ENCODE measurements at places on chromosomes 3 and 15.

- DNase-seq, result no peak
Measured at GRCh38 chr15:43249236-43249635, 17.5 kb downstream of the TGM5 start.

GRCh38 chr3:180700941-180701340 lies 21.7 kb upstream of the CCDC39 start:
- no peak for DNase-seq

- DNase-seq, result no peak
Measured at GRCh38 chr3:33131331-33132018, 17.7 kb downstream of the CRTAP start.

DNA sequence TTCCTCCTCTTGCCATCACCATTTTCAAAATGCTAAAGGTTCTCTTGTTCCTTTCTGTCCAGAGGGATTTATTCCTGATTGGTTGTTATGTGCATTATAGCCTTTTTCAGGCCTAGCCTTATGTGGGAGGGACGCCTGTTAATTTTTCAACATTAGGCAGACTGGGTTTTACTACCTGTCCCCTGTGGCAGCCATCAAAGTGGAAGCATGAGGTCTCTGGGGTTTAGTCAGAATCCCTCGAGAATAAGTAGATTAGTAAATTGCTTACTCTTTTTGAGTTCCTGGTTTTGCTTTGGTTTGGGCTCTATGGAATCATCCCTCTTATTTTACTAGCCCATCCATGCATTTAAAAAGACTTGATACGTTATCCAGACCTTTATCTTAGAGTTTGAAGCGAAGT lies 32.4 kb downstream of the PAK2 start:
- no peak for DNase-seq

- DNase-seq, result no peak
Measured at GRCh38 chr15:96330064-96330449, 443 bp upstream of the NR2F2 start.

GRCh38 chr3:195746751-195747150 lies 26.0 kb downstream of the MUC20 start:
- no peak for DNase-seq

GRCh38 chr15:80697075-80697685 lies 2.1 kb downstream of the ABHD17C start:
- DNase-seq, result no peak

- no peak for DNase-seq
Measured at GRCh38 chr3:31813197-31813596, 167.9 kb downstream of the OSBPL10 start.

DNA sequence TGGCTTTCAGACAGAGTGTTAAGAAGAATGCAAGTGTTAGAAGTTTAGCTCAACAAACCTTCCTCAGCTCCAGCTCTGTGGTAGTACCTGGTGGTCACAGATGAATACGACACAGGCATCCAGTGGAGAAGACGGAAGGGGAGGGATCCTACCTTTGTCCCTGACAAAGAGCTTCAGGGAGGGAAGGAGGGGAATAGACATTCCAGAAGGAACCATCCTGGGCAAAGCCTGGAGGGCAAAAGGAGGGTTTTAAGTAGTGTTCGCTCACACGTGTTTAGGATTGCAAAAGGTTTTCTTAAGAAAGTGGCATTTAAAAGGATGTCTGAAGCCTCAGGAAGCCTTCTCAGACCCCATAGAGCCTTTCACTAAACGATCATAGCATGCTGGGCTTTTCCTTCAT lies 2.8 kb downstream of the CHCHD4 start:
- DNase-seq, result no peak

GRCh38 chr3:17179381-17180205 lies 294.8 kb downstream of the PLCL2 start:
- DNase-seq, result no peak

DNA sequence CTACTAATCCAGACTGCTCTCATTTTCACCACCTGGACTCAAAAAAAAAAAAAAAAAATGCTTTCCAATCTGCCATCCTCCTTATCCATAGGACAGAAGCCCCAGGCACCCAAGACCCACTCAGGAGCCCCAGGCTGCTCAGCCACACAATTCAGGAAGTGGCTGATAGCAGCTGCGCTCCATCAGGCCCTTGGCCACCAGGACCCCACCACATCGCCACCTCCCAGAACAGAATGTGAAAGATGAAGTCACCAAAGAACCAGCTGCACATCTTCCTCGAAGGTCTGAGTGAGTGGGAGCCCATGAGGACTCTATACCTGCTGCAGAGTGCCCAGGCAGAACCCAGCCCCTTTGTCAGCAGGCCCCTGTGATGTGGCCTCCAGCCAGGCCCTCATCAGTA lies 19.5 kb downstream of the POC1A start:
- no peak for DNase-seq

DNA sequence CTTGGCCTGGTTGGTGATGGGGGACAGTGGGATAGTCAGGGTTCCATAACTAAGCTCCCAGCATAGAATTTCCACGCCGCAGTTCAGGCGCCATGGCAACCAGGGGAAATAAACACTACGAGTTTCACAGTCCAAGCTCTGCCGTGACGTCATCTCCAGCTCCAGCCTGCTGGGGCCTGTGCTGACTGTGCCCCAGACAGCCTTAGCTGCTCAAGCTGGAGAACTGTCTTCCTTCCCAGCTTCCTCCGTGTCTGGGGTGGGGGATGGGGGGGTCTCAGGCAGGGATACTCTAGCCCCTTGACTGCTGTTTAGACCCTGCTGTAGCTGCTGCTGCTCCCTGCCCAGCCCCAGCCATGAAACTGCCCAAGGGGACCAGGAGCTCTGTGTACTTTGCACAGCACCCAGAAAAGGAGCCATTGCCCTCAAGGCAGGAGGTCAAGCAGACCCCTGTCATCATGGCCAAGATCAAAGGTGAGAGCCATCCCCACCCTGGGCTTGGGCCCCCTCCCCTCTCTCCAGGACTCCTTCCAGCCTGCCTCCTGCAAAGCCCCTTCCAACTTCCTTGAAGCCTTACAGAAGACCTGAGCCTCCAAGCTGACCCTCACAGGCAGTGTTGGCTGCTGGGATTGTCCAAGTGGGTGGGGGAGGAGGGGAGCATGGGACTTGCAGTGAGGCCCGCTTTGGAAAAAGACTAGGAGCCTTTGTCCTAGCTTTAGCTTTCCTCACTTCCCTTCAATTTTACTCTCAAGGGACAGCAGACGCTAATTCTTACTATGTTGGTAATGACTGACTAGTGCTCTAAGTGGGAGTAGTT lies 11.4 kb upstream of the CSPG4 start:
- no peak for DNase-seq

DNA sequence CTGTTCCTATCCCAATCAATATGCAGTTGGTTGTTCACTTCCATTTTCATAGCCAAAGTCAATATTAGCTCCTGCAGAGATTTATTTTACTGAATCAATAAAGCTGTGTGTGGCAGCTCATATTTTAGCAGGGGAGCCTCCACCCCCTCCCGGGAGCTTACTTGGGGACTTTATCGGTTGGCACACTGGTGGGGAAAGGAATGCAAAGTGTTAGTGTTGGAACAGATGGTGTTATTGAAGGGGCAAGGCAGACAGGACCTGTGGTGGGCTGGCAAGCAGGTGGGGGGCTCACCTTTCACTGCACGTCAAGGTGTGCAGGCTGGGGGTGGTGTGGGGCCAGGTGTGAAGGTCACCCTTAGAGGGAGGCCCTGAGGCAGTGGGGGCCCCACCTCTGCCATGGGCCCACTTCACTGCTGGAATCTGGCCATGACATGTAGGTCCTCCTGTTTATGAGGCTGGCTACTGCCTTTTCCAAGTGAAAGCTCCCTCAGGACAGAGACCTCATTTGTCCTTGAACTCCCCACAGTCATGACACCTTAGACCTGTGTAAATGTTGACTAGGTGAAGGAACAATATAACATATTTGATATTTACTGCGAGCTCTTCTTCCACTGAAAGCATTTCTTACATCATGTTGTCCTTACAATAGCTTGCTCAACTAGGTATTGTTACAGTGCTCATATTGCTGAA lies 44.0 kb upstream of the SEC22A start:
- no peak for DNase-seq

DNA sequence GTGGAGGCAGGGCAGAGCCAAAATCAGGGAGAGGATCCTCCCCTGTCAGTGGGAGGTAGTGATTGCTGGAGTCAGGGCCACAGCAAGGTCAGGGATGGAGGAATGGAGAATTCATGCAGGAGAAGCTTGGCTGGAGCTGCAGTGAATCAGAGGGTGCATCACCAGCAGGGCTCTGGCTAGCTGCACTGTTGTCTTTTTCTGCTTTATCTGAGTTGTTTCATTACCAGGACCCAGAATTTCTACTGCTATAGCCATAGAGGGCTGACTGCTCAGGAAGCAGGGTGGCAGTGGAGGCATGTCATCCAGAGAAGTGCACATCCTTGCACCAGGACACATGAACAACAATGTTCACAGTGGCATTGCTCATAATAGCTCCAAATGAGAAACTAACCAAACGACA lies 113.5 kb upstream of the GALNT15 start:
- DNase-seq, result no peak

DNA sequence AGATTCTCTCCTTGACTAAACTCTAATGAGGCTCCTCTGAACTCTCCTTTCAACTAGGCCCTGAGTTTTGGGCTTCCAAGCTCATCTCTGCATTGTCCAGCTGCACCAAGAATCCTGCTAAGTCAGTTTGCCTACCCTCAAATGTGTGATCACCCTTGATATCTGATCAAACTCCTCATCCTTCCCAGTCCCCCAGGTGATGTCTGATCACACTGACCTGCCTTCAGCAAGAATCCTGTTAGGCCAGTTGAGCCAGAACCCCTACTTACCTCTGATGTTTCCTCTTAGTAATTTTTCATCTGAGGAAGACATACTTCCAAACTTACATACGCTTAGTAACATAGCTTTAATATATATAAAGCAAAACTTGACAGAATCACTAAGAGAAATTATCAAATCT lies 28.8 kb downstream of the SUMF1 start:
- DNase-seq, result no peak

GRCh38 chr3:56219894-56220805 lies 248.1 kb downstream of the ERC2 start:
- DNase-seq, result no peak

- no peak for DNase-seq
Measured at GRCh38 chr15:98787936-98788757, 139.8 kb downstream of the IGF1R start.

GRCh38 chr3:53513556-53514190 lies 19.3 kb downstream of the CACNA1D start:
- DNase-seq, result no peak

GRCh38 chr3:112966633-112967032 lies 8.3 kb downstream of the CD200R1 start:
- DNase-seq, result no peak

DNA sequence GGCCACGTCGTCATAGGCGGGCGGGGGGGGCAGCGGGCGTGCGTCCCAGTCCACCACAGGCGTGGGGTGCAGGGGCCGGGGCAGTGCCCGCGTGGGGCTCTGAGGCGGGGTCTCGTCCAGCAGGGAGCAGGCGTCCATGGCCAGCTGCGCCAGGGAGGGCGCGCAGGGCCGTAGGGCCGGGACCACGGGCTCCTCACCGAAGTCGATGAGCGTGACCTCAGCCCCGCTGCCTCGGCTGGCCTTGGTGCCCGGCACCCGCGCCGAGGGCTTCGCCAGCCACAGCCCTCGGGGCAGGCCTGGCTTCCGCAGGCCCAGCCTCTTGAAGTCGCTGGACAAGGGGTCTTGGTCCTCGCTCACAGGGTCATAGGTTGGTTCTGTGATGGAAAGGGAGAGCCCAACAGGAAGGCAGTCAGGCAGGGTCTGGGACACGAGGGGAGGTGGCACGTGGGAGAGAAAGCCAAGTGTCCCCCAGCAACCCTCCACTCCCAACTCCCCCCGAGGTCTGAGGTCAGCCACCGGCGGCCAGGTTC lies 40.0 kb downstream of the TNK2 start:
- no peak for DNase-seq

- DNase-seq, result no peak
Measured at GRCh38 chr3:65497846-65498245, 540.9 kb downstream of the MAGI1 start.

- no peak for DNase-seq
Measured at GRCh38 chr3:152213203-152213602, 55.5 kb upstream of the MBNL1 start.

GRCh38 chr3:107710851-107711250 lies 188.1 kb downstream of the BBX start:
- no peak for DNase-seq

DNA sequence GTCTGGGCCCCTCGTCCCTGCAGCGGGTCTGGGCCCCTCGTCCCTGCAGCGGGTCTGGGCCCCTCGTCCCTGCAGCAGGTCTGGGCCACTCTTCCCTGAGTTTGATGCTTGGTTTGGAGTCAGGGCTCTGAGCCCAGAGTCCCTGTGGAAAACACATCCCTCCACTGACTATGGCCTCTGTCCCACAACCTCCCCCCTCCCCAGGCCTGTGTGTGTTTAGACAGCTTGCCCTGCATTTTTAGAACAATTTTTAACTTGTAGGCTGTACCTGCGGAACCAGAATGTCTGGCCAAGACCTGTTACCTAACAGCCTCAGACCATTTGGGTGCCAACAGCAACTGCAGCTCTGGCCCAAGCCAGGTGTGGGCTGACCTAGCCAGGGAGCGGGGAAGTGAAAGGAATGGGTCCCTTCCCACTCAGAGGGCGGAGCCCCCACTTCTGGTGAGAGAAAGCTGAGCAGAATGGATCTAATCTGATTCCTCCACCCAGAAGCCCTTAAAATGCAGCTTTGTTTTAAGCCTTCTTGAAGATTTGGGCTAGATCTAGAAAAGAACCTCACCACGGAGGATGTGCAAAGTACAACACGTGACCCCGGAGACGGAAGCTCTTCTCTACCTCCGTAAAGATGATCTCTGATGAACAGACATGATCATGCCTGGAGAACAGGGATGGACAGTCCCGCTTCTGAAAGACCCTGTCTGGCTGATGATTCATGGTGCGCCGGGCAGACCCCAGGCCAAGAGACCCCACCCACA lies 60.5 kb upstream of the TFRC start:
- DNase-seq, result no peak

DNA sequence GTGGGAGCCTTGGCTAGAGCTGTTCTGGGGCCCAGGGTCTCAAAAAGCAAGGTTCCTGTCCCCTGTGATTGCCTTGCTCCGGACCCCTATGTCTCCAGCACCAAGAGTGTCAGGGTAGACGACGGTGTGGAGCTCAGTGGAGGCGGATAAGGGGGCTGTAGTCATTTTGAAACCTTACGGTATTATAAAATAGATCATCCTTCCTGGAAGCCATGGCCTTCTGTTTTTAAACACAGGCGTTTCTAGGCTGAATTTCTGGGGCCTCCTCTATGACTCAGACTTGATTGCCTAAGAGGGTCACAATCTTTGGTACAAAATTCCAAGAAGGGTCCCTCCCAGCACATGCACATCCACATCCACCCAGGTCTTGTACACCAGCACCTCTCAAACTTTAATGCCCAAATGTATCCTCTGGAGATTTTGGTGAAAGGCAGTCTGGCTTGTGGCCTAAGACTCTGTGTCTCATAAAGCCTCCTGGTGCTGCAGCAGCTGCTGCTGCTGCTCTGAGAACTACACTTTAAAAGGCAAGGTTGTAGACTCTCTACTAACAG lies 70.5 kb upstream of the XCR1 start:
- no peak for DNase-seq

GRCh38 chr3:152236716-152237115 lies 32.0 kb upstream of the MBNL1 start:
- DNase-seq, result no peak
